ENCODE measurements at places on chromosomes 16 and 17. TPM values are rescaled to one million over a fixed set of nuclear protein-coding genes. Genes with fewer than 3 reads are reported as not detected.

DNA sequence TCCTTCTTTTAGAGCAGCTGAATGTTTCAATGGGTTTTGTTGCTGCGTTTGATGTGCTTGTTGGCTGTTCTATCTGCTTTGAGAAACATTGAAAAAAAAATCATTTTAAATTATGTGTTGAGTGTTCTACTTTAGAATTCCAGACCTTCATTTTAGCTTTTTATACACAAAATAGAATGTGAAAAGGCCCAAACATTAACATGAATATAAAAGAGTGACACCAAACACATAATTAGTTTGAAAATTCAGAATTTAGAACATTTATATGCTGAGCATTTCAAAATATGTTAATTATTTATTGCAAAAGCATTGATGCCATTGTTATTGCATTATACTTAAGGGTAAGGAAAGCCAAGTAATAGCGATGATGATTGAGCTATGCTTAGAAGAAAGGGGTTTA, 2.9 kb downstream of the NFAT5 start:
- DNase-seq = no peak

- no peak for DNase-seq
Observed at GRCh38 chr17:30812218-30813177, 12.0 kb downstream of the CRLF3 start.

GRCh38 chr17:19497624-19498023, 36.0 kb upstream of the SLC47A1 start:
- DNase-seq = no peak

- DNase-seq = no peak
Observed at GRCh38 chr17:45342871-45343526, 26.2 kb upstream of the MAP3K14 start.

SOX15 gene
- total RNA-seq = 1.0 TPM

SNX20 gene
- total RNA-seq = 0.86 TPM

PRRT2 gene
- total RNA-seq = 1.7 TPM
